ENCODE measurements at places on chromosomes 3 and 15.

GRCh38 chr3:30248423-30248822 is 358.0 kb upstream of the TGFBR2 start:
- DNase-seq = no peak

- DNase-seq = no peak
These were observed 351.1 kb downstream of the OCA2 start for GRCh38 chr15:27747997-27748396.

DNA sequence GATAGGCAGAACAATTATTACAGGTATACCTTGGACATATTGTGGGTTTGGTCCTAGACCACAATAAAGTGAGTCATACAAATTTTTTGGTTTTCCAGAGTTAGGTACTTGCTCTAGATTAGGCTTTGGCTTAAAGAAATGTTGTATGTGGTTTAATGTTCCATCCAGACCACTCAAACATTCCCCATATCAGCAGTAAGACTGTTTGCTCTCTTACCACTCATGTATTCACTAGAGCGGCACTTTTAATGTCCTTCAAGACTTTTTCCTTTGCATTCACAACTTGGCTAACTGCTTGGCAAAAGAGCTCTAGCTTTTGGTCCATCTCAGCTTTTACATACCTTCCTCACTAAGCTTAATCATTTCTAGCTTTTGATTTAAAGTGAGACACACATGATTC is 250.5 kb upstream of the SETMAR start:
- no peak for DNase-seq

GRCh38 chr15:40991355-40991754 is 38.1 kb downstream of the CHAC1 start:
- no peak for DNase-seq

GRCh38 chr15:58521293-58521991 is 89.7 kb downstream of the LIPC start:
- DNase-seq = no peak

DNA sequence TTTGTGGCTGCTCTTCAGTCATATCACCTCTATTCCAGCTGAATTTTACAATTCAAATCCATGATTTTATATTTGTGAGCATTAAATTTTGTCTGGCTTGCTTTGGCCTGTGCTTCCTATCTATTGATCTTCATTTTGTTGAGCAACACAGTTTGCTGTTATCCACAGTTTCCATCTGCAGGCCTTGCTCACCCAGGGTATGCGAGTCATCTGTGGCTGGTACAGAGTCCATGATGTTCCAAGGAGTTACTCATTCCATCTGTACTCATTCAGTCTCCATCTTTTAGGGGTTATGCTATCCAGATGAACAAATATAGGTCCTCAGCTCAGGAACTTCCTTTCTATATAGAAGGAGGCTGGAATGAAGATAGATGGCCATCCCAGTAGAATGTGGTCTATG is 70.1 kb upstream of the CCK start:
- no peak for DNase-seq

DNA sequence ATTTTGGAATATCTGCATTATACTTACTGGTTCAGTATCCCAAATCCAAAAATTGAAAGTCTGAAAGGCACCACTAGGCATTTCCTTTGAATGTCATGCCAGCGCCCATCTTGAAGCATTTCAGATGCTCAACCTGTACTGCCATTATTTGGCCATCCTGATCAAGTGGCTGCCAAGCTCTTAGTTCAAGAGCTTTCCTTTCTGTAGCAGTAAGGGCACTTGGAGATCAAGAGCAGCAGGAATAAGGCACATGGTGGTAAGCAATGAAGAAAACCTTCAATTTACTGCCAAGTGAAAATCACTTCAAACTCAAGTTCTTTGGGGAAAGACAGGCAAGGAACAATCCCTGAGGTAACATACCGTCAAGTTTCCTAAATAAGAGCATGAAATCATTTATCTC is 10.0 kb downstream of the RHOA start:
- DNase-seq = no peak

- DNase-seq = no peak
These were observed at the start of gene VGLL3 for GRCh38 chr3:86990734-86991481. Gene VGLL3, minus strand, starts transcription at chr3:86991149. Its CDS starts 406 bp downstream, at chr3:86990743.

GRCh38 chr15:75620841-75621391 is 4.6 kb downstream of the SNUPN start:
- no peak for DNase-seq

DNA sequence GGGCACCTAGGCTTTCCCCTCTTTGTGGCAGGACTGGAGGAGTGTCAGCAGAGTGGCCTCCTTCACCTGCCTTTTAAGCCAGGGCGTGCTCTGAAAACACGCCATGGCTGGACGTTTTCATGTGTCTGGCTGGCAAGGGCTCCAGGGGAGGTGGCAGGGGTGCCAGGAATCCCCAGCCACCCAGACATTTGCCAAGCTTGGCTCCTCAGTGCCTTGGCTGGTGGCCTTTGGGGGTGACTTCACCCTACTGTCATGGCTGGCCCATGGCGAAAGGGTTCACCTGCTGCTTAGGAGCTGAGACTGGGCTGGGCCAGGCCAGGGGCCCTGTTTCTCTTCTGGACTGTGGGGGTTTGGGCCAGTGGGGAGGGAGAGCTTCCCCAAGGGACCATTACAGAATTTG is 17.6 kb downstream of the KLF13 start:
- DNase-seq = no peak

- DNase-seq = no peak
These were observed 234.1 kb downstream of the OPA1 start for GRCh38 chr3:193827040-193827669.

GRCh38 chr3:138748190-138748589 is 86.5 kb downstream of the PIK3CB start:
- DNase-seq = no peak

GRCh38 chr3:131630097-131630496 is 127.3 kb upstream of the MRPL3 start:
- no peak for DNase-seq

- no peak for DNase-seq
These were observed 243.8 kb downstream of the ALCAM start for GRCh38 chr3:105610473-105610872.
